ENCODE measurements at places on chromosomes 7 and 10. TPM values are rescaled to one million over a fixed set of nuclear protein-coding genes. Genes with fewer than 3 reads are reported as not detected.

Gene ANKRD22
- 11.6 TPM for total RNA-seq

Gene IQCE
- total RNA-seq = 36.1 TPM

Gene STOX1
- 2.6 TPM for total RNA-seq

Gene GPR85
- total RNA-seq = 0.69 TPM

Gene GHRHR
- 12.3 TPM for total RNA-seq

DNA sequence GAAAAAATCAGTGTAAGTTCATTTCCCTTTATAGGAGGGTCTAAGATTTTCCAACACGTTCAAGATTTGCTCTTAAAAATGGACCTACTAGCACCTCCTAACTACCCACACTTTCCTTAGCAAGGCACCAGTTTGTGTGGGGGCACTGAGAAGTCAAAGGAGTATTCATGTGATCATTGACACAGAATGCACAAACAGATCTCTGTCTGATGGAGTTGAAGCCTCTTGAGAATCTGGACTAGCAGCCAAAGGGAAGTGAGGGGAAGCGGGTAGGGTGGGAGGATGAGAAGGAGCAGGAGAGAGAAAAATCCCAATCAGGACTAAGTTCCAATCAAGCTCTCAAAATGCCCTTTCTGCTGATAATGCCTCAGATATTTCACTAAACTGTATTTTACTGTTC, 4.1 kb downstream of the MMS19 start:
- no peak for DNase-seq

DNA sequence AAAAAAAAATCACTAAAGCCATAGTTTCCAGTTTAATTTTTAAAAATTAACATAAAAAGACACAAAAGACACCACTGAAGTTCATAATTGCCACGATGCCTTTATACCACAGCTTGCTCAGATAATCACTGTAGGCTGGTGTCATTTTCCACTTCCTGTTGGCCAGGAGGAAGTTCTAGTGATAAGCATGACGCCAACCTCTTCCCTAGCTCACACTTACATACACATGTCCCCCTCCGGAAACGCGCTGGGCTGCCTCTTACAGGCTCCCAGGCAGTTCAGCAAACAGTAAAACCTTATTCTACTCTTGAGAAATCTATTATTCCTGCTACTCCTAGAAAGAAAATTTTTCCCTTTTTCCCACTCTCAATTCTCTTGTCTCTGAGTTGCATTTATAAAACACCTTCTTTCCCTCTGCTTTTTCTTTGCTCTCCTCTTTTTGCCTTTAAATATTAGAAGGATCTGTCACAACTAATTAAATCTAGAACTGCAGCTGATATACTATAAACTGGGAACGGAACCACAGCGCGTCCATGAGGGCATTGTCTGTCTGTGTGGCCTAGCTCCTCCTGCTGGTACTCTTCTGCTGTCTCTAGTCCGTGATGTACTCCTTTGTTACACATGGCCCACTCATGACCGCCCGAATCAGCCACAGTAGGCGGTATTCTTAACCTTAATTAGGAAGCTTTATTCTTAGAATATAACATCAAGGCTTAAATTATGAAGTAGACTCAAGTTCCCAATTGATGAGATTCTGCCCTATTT, 664.9 kb downstream of the CNTNAP2 start:
- DNase-seq = no peak

GRCh38 chr7:121831801-121832200, 41.2 kb upstream of the PTPRZ1 start:
- no peak for DNase-seq

DNA sequence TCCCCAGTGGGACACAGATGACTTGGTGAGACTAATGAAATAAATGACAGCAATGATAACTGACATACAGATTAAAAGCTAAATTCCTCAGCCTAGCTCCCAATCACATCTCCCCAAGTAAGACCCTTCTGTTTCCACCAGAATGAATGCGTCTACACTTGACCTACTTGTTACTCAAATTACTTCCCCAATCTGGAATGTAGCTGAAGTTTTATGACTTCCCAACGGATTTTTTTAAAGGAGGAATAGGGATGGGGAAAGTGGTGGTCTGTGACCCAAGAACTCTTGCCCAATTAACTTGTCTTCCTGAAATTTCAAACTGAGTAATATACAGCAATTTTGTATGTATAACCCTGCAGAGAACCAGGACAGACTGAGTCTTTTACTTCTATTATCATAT, 9.1 kb downstream of the H2AZ2 start:
- no peak for DNase-seq

GRCh38 chr10:97831259-97831658, 18.4 kb upstream of the GOLGA7B start:
- no peak for DNase-seq

DNA sequence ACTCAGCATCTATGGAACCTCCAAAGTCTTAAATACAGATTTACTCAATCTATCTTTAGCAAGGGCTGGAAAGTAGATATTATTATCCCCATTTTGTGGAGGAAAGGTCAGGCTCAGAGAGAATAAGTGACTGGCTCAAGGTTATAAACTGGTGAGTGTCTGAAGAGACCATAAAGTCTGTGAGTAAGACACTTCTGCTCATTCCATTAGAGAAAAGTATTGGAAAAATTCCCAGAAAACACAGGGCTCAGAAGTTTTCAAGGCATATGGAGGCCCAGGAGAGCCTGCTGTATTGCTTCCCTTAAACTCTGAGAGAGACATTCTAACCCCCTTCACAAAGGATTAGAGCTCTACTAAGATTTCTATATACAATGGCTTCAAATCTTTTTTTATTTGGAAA, 134.8 kb downstream of the PCDH15 start:
- no peak for DNase-seq
